ENCODE measurements at places on chromosomes 6 and 20.

- DNase-seq, result no peak
Observed at GRCh38 chr6:168009331-168009730, 11.9 kb downstream of the KIF25 start.

DNA sequence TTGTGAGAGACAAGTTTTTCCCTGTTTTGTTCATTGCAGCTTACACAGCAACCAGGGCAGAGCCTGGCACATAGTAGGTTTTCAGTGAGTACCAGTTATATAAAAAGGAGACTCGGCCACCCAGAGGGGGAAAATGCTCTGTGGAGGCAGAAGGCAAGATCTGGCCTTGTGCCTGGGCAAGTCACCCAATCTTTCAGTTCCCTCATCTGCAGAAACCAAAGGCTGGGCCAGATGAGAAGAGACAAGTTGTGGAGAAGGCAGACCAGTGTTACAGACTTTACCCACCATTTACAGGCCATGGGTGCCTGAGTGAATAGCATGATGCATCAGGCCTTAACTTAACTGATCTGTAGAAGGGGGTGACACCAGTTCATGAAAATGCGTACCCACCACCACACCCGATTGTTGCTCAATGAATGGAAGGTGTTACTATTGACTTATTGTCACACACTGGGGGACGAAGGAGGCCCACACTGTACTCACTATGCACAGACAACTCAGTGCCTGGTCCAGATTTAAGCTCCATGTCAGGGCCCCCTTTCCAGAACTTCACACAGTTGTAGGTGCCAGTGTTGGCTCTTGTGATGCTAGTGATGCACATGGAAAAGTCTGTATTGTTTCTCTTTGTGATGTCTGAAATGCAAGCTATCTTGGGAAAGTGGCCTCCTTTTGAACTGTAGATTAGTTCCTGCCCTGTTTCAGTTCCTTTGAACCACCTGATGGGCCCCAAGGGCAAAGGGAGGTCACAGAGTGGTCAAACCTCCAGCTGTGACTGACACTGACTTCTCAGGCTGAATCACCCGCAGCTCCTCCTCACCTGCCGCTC, 64.3 kb upstream of the SIRPG start:
- no peak for DNase-seq

DNA sequence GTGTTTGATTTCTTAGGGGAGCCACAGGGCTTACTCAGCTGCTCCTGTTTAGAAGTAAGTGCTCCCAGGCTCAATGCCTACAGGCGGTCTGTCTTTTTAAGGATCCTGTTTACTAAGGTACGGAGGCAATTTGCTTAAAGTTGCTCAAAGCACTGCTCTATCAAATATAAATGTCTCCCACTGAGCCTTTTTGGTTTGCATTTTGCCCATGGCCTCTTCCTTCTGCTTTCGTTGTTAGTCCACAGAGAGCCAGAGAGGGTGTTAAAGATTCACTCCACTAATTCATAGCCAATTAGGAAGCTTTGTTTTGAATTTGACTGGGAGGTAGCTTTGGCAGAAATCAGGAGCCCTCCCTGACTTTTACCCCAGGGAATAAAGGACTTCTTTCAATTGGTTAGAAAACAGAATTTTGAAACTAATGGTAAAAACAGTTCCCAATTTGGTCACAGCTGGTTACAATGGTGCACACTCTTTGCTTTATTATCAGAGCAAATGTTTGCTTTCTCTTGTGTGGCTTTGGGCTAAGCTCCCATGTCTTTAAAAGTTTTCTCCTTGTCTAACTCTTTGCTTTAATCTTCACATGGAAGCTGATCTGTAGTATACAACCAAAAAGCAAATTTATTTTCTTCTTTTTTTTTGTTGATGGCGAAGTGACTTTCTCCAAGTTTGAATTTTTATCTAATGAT, 126.2 kb downstream of the IMPG1 start:
- DNase-seq, result no peak

DNA sequence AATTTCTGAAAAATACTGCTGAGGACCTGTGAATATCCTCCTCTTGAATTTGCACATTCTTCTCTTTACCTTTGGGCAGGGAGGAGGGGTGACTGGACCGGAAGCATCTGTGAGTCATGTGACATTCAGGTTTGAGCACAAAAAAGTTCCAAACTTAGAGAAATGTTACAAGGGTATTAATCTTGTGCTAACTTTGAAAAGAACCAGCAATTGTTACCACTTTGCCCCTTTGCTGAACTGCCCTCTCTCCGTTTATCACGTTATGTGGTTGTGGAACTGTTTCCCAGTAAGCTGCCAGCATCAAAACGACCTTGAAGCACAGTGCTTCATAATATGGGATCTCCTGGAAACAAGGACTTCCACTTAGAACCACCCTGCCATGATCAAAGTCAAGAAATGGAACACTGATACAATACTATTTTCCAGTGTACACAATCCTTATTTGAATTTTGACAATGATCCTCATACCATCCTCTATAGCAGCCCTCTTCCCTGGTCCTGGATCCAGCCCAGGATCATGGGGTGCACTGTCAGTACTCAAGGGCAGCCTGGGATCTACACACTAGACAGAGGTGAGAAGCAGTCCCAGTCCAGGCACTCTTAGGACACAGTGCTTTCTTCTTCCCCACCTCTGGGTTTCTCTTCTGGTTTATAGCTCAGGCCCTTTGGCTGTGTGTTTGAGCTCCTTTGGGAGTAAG, 2.3 kb upstream of the TUBB1 start:
- no peak for DNase-seq

GRCh38 chr6:157777344-157777743, 45.7 kb upstream of the SNX9 start:
- no peak for DNase-seq

DNA sequence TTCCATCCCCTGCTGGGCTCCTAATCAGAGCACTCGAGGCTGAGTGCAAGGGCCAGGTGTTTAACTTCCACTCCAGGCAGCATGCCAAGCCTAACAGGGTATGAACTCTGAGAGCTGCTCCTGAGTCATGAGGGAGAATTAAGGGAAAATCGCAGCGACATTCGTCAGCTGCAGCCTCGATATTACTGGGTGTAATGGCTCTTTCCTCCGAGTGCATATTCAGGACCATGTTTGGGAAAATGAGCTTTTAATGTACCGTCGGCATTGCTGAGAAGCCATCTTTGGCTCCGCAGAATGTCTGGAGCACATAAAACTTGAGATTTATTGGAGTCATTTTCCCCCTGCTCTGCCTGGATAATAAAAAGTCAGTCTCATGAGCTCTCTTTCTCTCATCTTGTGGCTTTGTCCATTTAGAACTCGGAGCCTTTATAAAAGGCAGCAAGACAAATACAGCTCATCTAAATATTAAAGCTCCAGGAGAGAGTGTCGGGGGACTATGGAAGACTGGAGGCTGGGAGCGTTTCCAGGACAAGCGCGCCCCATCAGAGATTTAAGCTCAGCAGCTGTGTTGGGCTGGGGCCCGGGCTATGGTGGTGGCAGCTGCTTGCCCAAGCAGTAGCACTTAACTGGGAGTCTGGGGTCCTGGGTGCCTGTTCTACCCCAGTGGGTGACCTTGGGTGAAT, 103.7 kb downstream of the TOX2 start:
- no peak for DNase-seq

DNA sequence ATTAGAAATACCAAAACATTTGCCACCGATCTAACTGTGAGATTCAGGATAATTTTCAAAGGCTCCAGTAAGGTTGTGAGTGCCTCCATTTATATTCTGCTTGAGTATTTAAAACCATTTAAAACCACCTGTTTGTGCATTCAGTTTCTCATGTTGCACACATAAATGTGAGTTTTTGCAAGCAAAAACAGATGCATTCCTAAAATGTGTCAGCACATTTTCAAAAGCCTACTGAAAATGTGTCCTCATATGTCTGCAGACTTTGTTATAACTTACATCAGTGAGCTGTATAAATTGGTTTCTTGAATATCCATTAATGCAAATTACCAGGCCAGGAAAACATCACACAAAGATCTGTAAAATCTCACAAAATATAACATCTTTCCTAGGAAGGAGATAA, 676.6 kb upstream of the EPHA7 start:
- DNase-seq, result no peak

- no peak for DNase-seq
Observed at GRCh38 chr6:135159531-135159930, 21.6 kb upstream of the MYB start.

- no peak for DNase-seq
Observed at GRCh38 chr6:49003348-49003747, 459.7 kb downstream of the MMUT start.

GRCh38 chr6:37396571-37397180, 36.3 kb upstream of the CMTR1 start:
- no peak for DNase-seq

GRCh38 chr20:57968120-57968519, 258.3 kb upstream of the PMEPA1 start:
- DNase-seq, result no peak

DNA sequence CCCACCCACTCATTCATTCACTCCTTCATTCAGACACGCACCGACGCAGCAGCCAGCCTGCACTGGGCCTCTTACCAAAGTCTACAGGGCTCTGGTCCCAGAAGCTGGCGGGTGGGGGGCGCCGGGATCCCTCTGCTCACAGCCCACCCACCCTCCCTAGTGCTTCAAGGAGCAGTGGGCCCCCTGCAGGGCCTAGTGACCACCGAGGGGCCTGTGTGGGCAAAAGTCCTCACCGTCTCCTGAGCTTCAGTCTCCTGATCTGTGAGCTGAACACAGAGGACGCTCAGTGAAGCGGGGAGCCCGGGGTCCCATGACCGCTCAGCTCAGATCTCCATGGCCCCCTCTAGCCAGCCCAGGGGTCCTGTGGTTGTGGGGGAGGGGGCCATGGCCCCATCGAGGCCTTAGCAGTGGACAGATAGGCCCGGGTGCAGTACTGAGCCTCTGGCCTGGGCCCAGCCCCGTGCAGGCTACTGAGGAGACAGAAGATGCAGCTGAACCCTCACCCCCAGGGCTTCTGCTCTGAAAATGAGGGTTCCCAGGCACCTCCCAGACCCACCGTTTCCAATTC, 33.4 kb upstream of the MRGBP start:
- DNase-seq, result no peak

- peak; percentile 12 for DNase-seq
Observed at GRCh38 chr6:31952140-31952805, 6.4 kb downstream of the CFB start.

DNA sequence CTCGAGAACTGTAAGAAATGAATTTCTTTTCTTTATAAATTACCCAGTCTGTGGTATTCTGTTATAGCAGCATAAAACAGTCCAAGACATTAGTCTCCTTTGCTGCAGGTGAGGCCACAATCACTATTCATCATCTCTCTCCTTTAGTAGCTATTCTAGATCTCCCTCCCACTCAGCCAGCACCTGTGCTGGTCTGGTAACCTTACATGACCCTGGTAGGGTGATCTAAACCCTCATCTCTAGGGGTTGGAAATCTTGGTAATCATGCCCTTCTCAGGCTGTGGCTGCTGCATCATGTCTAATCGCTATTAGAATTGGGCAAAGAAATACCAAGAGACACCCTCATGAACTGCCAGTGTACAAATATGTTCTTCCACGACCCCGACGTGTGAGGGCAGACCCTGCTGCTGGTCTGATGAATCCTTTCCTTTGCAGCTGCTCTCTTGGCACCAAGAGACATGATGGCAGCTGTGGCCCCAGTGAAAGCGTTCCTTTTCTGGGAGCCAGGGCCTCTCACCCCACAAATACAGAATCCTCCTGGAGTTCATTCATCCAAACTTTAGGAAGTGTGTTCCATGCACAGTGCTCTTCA, 23.0 kb upstream of the IGF2R start:
- DNase-seq, result no peak

GRCh38 chr20:20759132-20759531, 46.7 kb upstream of the RALGAPA2 start:
- no peak for DNase-seq

DNA sequence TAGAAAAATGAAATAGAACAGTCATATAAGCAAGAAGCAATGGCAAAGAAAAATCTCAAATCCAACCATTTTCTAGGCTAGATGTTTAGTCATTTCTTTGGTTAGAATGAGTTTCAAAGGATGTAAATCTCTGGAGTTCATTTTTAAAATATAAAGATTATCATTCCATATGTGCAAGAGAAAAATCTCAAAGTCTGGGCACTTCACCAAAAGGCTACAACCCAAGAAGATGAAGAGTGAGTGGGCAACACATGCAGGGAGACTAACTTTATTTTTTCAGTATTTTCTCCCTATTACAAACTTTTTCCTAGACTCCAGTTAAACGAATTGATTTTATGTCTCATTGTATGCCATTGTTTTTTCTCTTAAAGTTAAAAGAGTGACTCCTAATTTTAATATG, 83.6 kb downstream of the PHACTR1 start:
- no peak for DNase-seq

DNA sequence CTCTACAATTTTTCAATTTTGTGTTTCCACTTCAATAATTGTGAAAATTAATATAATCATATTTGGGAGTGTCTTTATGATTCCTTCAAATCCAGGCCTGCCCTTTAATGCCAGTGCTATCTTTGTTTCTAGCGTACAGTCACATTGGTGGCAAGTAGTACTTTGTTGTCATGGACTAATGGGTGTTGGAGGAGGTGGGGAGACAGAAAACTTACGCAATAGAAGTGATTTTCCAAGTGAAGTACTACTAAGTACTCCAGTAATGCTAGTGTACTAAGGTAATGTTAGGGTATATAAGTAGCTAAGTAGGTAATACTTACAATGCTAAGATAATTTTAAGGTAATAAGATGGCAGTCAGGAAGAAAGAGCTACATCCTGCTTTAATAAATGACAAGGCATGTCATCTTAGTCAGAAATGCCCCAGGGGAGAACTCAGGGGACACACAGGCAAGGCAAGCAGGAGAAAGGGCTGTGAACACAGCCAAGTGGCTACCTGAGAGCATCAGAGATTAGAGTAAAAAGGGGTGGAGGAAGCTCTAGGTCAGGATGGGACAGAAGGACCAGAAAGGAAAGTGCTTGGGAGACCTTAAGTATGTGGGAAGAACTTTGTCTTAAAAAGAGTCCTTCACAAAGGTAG, 217.2 kb upstream of the PRDM1 start:
- no peak for DNase-seq

DNA sequence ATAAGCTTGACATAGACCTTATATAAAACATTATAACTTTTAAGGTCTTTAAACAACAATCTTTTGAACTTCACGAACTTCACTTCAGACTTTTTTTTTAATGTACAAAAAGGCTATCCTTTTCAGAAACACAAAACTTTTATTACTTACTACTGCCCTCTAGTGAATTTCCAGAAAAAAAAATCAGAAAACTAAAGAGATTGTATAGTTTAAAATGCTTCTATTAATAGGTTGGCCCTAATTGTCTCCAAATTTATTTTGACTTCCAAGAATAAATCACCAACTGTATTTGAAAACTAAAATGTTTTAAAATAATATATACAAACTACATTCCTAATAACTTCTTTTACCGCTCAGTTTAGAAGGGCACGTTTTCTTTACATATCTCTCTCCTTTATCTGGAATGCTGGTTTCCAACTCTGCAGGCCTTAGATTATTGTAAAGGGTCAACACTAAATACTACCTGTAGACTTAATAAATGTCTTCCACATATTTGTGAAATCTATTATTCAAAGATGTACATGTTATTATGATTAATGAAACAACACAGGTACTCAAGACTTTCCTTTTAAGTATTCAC, 66.8 kb downstream of the LMBRD1 start:
- no peak for DNase-seq

GRCh38 chr20:472137-472846, 10.0 kb upstream of the TBC1D20 start:
- no peak for DNase-seq
